ENCODE measurements at places on chromosomes 16 and 17. TPM values are rescaled to one million over a fixed set of nuclear protein-coding genes. Genes with fewer than 3 reads are reported as not detected.

- no peak for DNase-seq
Observed at GRCh38 chr17:62955841-62956352, 10.1 kb upstream of the TANC2 start.

GRCh38 chr16:85326794-85327181 lies 214.5 kb upstream of the CIBAR2 start:
- DNase-seq: no peak

- no peak for DNase-seq
Observed at GRCh38 chr17:66564992-66565465, 262.6 kb downstream of the PRKCA start.

GRCh38 chr17:43673516-43674323 lies 12.0 kb upstream of the MEOX1 start:
- DNase-seq: peak; percentile 73

GRCh38 chr16:49832177-49832576 lies 23.7 kb downstream of the ZNF423 start:
- no peak for DNase-seq

DNA sequence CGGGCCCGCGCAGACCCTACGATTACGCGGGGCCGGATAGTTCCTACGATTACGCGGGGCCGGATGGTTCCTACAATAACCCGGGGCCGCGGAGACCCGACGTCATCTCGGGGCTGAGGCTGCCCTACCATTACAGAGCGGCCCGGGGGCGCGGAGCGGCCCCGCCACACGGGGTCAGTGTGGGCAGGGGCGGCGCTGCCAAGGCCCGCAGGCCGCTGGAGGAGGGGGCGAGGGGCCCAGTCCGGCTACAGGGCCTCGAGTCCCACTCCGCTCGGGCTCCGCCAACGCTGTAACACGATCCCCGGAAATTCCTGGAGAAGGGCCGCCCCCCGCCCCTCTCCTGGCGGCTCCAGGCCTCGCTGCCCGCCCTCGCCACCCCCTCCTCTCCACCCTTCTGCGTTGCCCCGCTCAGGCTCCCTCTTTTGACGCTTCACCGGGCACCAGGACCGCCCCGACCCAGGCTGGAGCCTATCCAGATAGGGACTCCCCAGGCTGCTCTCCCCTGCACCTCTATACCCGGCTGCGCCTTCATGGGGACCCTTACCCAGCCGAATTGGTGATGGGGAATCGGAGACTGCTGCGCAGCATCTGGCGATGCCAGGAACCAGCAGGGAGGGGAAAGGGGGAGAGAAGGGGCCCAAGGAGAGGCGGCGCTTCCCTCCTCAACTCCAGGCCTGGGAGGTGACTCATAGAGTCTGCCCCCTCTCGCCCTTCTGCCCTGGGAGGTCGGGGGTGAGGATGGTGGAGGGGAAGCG lies at the start of gene RAB34:
Gene RAB34 (minus strand): TSS at position 291 of the 755 bp plus-strand sequence. CDS start 602 bp downstream, outside the sequence.
- DNase-seq: peak; percentile 86

DNA sequence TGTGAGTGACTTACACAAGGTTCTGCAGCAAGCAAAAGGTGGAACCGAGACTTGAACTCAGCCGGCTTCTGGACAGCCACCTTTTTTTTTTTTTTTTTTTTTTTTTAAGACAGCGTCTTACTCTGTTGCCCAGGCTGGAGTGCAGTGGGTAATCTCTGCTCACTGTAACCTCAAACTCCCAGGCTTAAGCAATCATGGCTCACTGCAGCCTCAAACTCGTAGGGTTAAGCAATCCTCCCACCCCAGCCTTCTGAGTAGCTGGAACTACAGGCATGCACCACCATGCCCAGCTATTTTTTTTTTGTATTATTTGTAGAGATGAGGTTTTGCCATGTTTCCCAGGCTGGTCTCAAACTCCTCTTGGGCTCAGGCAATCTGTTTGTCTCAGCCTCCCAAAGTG lies 55.2 kb upstream of the GOT2 start:
- DNase-seq: no peak

GRCh38 chr16:77194295-77195231 lies 3.6 kb downstream of the MON1B start:
- peak; percentile 47 for DNase-seq

Gene CPD
- 68.9 TPM for total RNA-seq

Gene VKORC1
- 65.6 TPM for total RNA-seq

Gene MPV17L
- 1.4 TPM for total RNA-seq

Gene FOXC2
- 1.6 TPM for total RNA-seq

Gene FGF11
- 1.2 TPM for total RNA-seq

All from lower lobe of right lung (tissue), 2 donors.